HFFc6 (cell line): ENCODE measurements at places on chromosomes 7 and 10. TPM values are rescaled to one million over a fixed set of nuclear protein-coding genes. Genes with fewer than 3 reads are reported as not detected.

Gene MET
- total RNA-seq, result 101 to 151 TPM (median 111 TPM) in 3 replicates

DNA sequence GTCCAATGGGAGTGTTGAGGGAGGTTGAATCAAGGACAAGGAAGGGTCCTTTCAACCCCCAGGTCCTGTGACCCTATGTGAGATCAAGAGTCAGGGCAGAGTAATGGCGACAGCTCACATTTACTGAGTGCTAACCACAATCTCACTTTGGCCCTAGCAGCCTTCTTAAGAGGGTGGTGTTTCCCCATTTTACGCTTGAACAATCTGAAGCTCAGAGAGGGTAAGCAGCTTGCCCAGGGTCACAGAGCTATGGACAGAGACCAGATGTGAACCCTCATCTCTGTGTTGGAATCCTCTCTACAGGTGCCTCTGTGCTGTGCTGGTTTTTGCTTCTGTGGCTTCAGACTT lies 102.0 kb downstream of the GRK5 start:
- H3K27ac ChIP-seq, result no peak overlapping the region
- no peak for DNase-seq
- H3K4me1 ChIP-seq, result peaks cover 27% of the 10 kb centered on the region
- H3K27me3 ChIP-seq, result peaks cover 1% of the 10 kb centered on the region; the same call in 1 of the 2 replicates
- H3K36me3 ChIP-seq, result no peaks in the 10 kb centered on the region

DNA sequence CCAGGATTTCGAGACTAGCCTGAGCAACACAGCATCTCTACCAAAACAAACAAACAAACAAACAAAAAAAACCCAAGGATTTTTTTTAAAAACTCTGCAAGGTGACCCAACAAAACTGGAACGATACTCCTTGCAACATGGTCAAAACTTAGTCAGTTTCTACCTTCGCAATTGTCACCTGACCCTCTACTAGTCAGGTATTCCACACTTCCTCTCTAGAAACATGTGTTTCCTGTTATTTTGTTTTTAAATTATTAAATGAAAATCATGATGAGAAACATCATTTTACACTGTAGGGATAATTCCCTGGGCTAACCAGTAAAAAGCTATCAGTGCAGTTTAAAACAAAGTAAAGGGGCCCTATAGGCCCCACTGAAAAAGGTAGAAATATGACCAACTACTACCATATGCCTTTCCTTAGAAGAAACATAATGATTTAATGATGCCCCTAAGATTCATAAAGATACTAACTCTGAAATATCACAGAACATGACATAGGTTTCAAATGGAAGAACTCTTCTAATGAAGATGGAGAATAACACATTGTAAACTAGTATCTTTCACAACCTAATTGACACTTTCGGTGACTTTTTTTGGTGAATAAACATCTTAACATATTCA lies 8.7 kb downstream of the BRAF start:
- H3K4me1 ChIP-seq, result peaks cover 34% of the 10 kb centered on the region
- H3K27ac ChIP-seq, result no peak overlapping the region
- peaks cover 2% of the 10 kb centered on the region for H3K27me3 ChIP-seq
- no peak for DNase-seq
- no peak overlapping the region for H3K4me3 ChIP-seq

- no peak overlapping the region for H3K4me3 ChIP-seq
- H3K36me3 ChIP-seq, result peaks cover 14% of the 10 kb centered on the region; the same call in 1 of the 2 replicates
- no peaks in the 10 kb centered on the region for H3K4me1 ChIP-seq
- no peaks in the 10 kb centered on the region for H3K27me3 ChIP-seq
Measured at GRCh38 chr7:10780400-10780747, 193.3 kb upstream of the PHF14 start.

- H3K36me3 ChIP-seq, result no peaks in the 10 kb centered on the region
- H3K27me3 ChIP-seq, result peaks cover 2% of the 10 kb centered on the region; the same call in 1 of the 2 replicates
- no peak overlapping the region for H3K4me3 ChIP-seq
- no peak for DNase-seq
Measured at GRCh38 chr7:78170815-78171214, 372.2 kb downstream of the PHTF2 start.

- H3K4me3 ChIP-seq, result no peak overlapping the region
- H3K27me3 ChIP-seq, result no peaks in the 10 kb centered on the region
- H3K4me1 ChIP-seq, result no peaks in the 10 kb centered on the region
- no peak for DNase-seq
Measured at GRCh38 chr7:88965371-88965770, 169.8 kb upstream of the TEX47 start.

- no peaks in the 10 kb centered on the region for H3K4me1 ChIP-seq
- H3K27me3 ChIP-seq, result no peaks in the 10 kb centered on the region
- H3K36me3 ChIP-seq, result 0 out of 2 replicates have a peak, but pooled peaks cover 11% of the 10 kb centered on the region
Measured at GRCh38 chr7:56175771-56176170, 59.6 kb upstream of the NUPR2 start.

Gene FOXP2
- 0.08 to 0.41 TPM (median 0.12 TPM) in 3 replicates for total RNA-seq

GRCh38 chr10:97408496-97408992 lies 7.4 kb upstream of the RRP12 start:
- H3K27me3 ChIP-seq, result peaks cover 1% of the 10 kb centered on the region; the same call in 1 of the 2 replicates
- H3K4me3 ChIP-seq, result no peak overlapping the region

GRCh38 chr10:94288361-94289101 lies 74.2 kb downstream of the NOC3L start:
- H3K27me3 ChIP-seq, result peaks cover 20% of the 10 kb centered on the region
- no peak overlapping the region for H3K27ac ChIP-seq
- DNase-seq, result no peak

- H3K27me3 ChIP-seq, result peaks cover 7% of the 10 kb centered on the region
- peaks cover 30% of the 10 kb centered on the region for H3K4me1 ChIP-seq
- H3K4me3 ChIP-seq, result peak overlapping the region; percentile 16
- DNase-seq, result peak; percentile 11
- H3K36me3 ChIP-seq, result peaks cover 8% of the 10 kb centered on the region
Measured at GRCh38 chr7:44608916-44609648, 2.7 kb downstream of the OGDH start.

- no peaks in the 10 kb centered on the region for H3K4me1 ChIP-seq
- peaks cover 3% of the 10 kb centered on the region for H3K27me3 ChIP-seq
- no peaks in the 10 kb centered on the region for H3K36me3 ChIP-seq
- H3K4me3 ChIP-seq, result no peak overlapping the region
- H3K27ac ChIP-seq, result no peak overlapping the region
- DNase-seq, result no peak
Measured at GRCh38 chr10:12965571-12965970, 35.9 kb downstream of the CCDC3 start.

GRCh38 chr7:106767498-106768323 lies 97.4 kb upstream of the PIK3CG start:
- no peaks in the 10 kb centered on the region; the same call in 1 of the 2 replicates for H3K27me3 ChIP-seq
- H3K36me3 ChIP-seq, result peaks cover 8% of the 10 kb centered on the region; the same call in 1 of the 2 replicates
- H3K4me3 ChIP-seq, result peak overlapping the region; percentile 85
- DNase-seq, result peak; percentile 33
- peak overlapping the region; percentile 90 for H3K27ac ChIP-seq

Gene DOCK1
- 50.6 and 53.4 TPM in 2 replicates for total RNA-seq

DNA sequence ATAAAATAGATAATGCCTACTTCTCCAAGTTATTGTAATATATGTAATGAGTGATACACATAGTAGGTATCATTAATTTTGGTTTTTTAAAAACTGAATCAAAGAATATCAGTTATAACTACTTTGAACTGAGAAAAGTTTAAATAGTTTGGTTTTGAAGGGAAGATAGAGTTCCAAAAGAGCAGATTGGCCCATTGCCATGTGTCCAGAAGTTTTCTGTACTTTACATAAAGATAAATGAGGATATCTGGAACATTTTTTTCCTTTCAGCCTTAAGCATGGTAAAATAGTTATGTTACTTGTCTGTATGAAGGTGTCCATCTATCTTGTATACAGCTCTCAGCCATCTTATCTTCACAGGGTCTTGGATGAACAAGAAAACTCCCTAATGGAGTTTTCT lies 97.9 kb upstream of the MXI1 start:
- H3K4me1 ChIP-seq, result no peaks in the 10 kb centered on the region
- no peaks in the 10 kb centered on the region; the same call in 1 of the 2 replicates for H3K27me3 ChIP-seq
- H3K36me3 ChIP-seq, result peaks cover 13% of the 10 kb centered on the region
- H3K4me3 ChIP-seq, result no peak overlapping the region

Gene TFAM
- 21.4 to 26.4 TPM (median 24.0 TPM) in 3 replicates for total RNA-seq

GRCh38 chr10:35306852-35307251 lies 29.5 kb upstream of the CCNY start:
- H3K4me1 ChIP-seq, result peaks cover 17% of the 10 kb centered on the region; the same call in 1 of the 2 replicates
- peaks cover 3% of the 10 kb centered on the region; the same call in 1 of the 2 replicates for H3K27me3 ChIP-seq
- no peaks in the 10 kb centered on the region for H3K36me3 ChIP-seq
- no peak overlapping the region for H3K27ac ChIP-seq

Gene SP8
- not detected in 3 replicates for total RNA-seq

- no peak overlapping the region for H3K4me3 ChIP-seq
- no peaks in the 10 kb centered on the region for H3K27me3 ChIP-seq
- no peaks in the 10 kb centered on the region for H3K4me1 ChIP-seq
- no peak overlapping the region for H3K27ac ChIP-seq
- DNase-seq, result no peak
Measured at GRCh38 chr7:124690840-124691239, 74.8 kb downstream of the GPR37 start.
